ENCODE measurements at places on chromosomes 7 and 10. TPM values are rescaled to one million over a fixed set of nuclear protein-coding genes. Genes with fewer than 3 reads are reported as not detected.

- peak; percentile 10 for DNase-seq
Measured at GRCh38 chr10:132450466-132450824, 53.4 kb downstream of the PWWP2B start.

DNA sequence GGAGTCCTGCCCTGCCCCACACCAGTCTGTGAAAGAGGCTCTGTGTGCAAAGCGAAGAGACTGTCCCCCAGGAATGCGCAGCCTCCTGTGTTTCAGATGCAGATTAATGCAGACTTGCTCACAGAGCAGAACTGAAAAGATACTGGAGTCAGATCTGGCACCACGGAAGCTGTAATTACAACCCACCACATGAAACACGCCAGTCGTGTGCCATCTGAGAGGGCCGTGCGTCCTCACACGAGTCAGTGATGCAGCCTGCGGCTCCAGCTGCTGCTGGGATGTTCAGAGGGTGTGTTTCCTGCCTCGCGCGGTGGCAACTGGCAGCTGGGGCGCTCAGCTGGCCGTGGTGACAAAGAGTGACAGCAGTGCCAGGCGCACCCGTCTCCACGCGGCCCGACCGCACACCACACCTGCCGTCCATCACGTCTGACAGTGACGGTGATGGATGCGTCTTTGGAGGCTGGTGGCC lies 50.0 kb downstream of the NKX6-2 start:
- no peak for DNase-seq

DNA sequence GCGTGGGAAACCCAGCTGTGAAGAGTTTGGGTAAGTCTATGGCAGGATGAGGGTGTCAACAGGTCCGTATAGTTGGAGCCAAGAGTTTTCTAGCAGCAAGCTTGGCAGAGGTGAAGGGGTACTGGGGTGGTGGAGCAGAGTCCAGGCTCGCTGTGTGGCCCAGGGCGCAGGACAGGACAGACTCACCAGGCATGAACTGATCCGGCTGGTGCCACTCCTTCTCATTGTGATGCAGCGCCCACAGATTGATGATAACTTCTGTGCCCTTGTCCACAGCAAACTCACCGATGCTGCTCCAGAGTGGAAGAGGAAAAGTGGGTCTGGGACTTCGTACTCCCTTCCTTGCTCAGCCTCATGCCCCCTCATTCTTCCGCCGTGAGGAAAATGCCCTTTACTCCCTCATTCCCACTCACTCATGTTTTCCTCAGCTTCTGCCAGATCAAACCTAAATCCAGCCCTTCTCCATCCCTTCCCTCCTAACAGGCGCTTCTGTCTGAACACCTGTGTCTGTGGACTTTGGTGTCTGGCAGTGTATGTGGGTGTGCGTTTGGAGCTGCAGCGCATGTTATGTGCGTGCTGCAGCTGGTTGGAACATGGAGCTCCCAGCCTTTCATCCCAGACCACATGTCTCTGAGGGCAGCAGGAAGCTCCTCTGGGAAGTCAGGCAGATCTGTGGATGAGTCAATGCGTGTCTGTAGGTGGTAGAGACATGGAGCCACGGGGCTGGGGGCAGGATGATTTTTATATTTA lies 5.7 kb downstream of the CYP17A1 start:
- no peak for DNase-seq

- DNase-seq = peak; percentile 45
Measured at GRCh38 chr7:45088821-45089340, at the start of gene NACAD. TSS of gene NACAD (minus strand) at chr7:45088969. CDS start at chr7:45088894, 75 bp downstream.

DNA sequence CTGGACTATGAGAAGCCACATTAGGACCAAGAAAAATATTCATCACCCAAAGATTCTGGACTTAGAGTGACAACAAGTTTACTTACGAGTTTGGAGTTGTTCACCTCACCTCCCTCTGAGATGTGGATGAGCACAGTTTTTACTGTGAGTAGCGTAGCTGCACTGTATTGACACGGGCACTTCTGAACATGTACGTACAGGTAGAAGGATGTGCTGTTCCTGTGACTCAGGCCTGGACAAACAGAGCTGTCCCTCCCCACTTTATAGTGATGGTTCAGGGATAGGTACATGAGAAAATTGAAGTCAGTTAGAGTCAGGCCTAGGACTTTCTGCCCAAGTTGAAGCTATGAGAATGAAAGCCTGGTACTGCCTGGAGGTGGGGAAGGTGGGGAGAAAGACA lies 80.9 kb upstream of the DYNC1I1 start:
- DNase-seq = no peak

DNA sequence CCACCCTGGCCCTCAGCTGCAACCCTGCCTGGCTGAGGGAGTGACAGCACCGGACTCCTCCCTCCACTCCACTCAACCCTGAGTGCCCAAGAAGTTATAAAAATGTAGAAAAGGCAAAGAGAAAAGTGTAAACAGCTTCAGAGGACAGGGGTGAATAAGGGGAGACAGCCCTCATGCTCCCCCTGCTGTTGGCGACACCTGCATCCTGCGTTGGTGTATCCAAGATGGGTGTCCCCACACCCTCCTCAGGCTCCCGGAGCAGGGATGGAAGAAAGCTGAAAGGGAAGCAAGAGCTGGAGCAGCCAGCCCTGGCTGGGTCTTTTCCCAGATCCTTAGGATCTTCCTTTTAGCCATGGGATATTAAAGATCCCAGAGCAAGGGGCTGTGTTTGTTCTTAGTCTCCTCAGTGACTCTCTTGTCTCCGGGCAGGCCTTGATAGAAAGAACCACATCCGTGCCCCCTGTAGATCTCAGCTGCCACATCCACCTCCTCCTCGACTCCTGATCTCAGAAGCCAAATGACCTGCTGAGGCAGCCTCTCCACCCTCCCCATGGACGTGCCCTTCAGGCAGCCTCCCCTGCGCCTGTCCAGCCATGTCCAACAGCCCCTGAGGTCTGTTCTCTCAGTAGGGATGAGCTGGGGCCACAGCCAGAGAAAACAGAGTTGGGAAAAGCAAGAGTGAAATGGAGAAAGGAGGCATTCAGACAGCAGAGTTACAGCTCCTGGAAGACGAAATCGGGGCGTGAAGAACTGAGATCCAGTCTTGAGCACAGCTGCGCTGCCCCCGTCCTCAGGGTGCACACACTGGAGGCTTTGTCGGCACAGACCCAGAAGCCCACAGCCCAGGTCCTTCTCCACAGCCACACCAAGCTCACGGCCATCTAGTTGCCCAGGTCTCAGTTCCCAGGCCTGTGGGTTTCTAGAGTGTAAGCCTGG lies 6.8 kb downstream of the FAM131B start:
- no peak for DNase-seq

- no peak for DNase-seq
Measured at GRCh38 chr7:43303740-43304241, 191.3 kb downstream of the HECW1 start.

DNA sequence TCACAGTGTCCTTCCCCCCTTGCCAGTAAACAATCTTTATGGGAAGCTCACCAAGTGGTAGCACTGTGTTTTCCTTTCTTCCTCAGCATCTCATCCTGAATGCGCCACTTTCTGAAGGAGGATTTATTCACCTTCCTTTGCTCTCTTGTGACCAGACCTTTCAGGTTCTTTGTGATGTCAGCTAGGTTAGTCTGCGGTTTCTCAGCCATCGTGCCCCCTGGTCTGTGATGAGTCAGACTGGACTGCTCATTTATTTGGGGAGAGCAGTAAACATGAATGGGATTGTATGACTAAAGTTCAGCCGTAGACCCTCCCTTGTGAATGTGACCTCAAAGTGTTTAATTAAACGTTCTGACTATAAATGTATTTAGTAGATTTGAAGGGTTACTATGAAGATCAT lies 235.1 kb upstream of the CELF2 start:
- no peak for DNase-seq

GRCh38 chr7:139511315-139511714 lies 12.2 kb upstream of the CLEC2L start:
- DNase-seq = no peak

GRCh38 chr7:33076737-33077136 lies 14.2 kb upstream of the NT5C3A start:
- DNase-seq = no peak

- DNase-seq = no peak
Measured at GRCh38 chr7:106019470-106019820, 56.4 kb downstream of the CDHR3 start.

DNA sequence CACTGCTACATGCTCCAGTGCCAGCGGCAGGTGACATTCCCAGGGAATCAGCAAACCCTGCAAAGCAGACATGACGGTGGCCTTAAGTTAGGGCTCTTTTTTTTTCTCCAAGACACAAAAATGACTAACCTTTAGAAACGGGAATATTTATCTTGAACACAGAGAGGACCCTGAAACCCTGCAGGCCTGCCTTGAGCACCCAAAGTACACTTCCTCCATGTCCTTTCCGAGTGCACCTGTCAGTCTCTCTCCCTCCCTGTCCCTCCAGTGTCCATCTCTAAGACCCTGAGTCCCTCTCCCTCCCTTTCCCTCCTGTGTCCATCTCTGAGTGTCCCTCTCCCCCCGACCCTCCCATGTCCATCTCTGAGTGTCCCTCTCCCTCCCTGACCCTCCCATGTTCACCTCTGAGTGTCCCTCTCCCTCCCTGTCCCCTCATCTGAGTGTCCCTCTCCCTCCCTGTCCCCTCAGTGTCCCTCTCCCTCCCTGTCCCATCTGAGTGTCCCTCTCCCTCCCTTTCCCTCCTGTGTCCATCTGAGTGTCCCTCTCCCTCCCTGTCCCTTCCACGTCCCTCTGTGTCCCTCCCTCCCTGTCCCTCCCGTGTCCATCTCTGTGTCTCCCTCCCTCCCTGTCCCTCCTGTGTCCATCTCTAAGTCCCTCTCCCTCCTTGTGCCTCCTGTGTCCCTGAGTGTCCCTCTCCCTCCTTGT lies 51.2 kb upstream of the CAMK2B start:
- no peak for DNase-seq

DNA sequence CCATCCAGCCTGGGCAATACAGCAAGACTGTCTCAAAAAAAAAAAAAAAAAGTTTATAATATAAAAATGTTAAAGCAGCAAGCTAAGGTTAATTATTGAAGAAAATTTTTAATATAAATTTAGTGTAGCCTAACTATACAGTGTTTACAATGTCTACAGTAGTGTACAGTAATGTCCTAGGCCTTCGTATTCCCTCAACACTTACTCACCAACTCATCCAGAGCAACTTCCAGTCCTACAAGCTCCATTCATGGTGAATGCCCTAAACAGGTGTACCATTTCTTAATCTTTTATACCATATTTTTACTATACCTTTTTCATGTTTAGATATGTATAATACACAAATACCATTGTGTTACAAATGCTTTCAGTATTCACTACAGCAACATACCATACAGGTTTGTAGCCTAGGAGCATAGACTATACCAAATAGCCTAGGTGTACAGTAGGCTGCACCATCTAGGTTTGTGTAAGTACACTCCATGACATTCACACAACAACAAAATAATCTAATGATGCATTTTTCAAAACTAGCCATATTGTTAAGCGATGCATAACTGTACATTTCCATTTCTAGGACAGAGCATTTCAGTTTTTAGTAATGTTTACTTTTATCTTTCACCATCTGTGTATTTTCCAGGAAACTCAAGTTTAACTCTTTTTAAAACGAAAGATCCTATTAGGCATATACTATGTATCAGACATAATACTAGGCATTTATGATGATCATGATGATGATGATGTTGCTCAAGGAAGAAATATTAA lies 43.3 kb downstream of the CNOT4 start:
- DNase-seq = no peak

GRCh38 chr10:33331379-33331694 lies 3.1 kb downstream of the NRP1 start:
- no peak for DNase-seq

- no peak for DNase-seq
Measured at GRCh38 chr10:44419790-44420549, 35.1 kb upstream of the CXCL12 start.

- no peak for DNase-seq
Measured at GRCh38 chr10:107415446-107415845, 250.9 kb upstream of the SORCS1 start.

GRCh38 chr7:93055543-93056107 lies 62.2 kb downstream of the SAMD9 start:
- no peak for DNase-seq

DNA sequence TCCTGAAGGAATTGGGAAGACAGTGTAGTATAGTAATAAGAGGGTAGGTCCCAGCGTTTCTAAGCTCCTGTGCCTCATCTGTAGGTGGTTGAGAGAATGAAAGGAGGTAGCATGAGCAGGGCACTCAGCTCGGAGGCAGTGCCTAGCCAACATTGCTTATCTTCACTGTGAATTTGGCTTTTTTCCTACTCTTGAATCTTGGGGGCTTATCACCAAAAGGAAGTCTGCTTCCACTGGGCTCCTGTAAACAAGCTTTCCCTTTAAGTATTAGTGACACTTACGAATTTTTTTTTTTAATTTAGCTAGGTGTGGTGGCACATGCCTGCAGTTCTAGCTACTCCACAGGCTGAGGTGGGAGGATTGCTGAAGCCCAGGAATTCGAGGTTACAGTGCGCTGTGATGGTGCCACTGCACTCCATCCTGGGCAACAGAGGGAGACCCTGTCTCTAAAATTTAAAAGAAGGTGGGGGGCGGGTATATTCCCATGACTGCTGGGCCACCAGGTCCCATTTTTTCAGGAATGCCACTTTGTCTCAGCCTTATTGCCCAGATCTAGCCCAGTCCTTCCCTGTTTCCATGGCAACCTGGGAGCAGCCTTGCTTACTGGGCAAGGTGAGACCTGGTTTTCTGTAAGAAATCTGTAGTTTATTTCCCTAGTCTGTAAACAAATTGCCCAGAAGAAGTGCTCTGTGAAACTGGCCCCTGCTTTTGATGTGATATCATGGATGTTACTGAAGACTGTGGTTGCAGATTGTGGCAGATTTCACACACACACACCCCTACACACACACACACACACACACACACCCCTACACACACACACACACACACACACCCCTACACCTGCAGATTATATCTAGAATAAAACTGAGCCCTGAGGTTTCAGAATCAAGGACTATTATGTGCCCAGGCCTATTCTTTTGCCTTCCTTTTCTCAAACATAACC lies 19.4 kb downstream of the OGDH start:
- no peak for DNase-seq

DNA sequence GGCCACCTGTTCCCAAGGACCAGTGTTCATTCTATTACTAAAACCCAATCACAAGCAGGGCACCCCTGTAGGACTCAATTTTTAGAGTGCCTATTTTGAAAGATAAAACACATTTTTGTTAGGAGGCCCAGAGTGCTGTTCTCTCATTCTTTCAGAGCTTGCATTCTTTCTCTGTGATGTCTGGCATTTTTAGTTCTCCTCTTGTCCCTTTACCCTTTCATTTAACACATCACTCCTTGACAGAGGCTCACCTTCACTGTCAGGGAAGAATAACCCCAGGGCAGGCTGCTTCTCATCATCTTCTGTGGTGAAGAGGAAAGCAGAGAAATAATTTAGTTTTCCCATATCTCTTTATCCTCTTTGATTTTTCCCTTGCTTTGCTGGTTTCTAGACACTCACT lies 73.9 kb downstream of the CHRM2 start:
- no peak for DNase-seq

- no peak for DNase-seq
Measured at GRCh38 chr7:151309311-151309710, 32.3 kb upstream of the NUB1 start.

The SUN3 gene
- total RNA-seq = not detected

The ODAD2 gene
- 0.48 TPM for total RNA-seq

The TAS2R4 gene
- total RNA-seq = 1.2 TPM

The MRC1 gene
- total RNA-seq = 9.0 TPM

The OR6V1 gene
- not detected for total RNA-seq

The PIP gene
- not detected for total RNA-seq

The OR6B1 gene
- not detected for total RNA-seq

The HACD1 gene
- 6.7 TPM for total RNA-seq

The CDC14C gene
- not detected for total RNA-seq

The ITGB8 gene
- total RNA-seq = 3.0 TPM

The PPP1R3C gene
- total RNA-seq = 1.1 TPM

The ZNF107 gene
- total RNA-seq = 6.0 TPM

The KEL gene
- not detected for total RNA-seq

The ATP5F1C gene
- 193 TPM for total RNA-seq

Data from transverse colon (tissue), 4 donors.